Suprapubic skin (tissue), 4 donors: ENCODE measurements at places on chromosomes 1 and 21.

- DNase-seq = no peak
Measured at GRCh38 chr1:192951691-192952460, 107.3 kb downstream of the UCHL5 start.

- DNase-seq = no peak
Measured at GRCh38 chr1:109530457-109531087, 9.1 kb upstream of the GPR61 start.

DNA sequence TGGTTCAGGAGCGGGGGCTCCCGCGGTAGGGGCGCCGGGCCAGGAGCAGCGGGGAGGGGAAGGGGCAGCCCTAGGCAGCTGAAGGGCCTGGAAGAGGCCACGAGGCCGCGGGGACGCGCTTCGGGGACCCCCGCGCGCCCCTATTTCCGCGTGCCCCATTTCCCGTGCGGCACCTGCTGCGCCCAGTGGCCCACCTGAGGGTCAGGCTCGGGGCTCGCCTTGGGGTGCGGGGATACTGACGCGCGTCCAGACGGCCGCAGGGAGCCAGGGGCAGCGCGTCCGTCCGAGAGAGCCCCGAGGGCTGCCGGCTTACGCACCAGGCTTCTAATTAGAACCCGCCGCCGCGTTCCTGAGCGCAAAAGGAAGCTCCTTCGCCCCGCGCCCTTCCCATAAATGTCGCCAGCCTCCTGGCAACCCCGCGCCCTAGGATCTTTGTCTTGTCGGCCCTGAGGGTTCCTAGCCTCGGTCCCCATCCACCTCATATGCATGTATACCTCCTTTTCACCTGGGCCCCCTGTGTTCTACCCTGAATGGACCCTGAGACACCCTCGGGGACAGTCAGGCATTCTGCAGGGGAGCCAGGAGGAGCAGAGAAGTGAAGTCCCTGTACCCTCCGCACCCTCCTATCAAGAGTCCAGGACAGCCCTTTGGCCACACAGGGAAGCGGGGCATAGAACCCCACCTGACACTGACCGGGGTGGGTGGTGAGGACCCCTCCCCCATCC lies 1.8 kb downstream of the WNT3A start:
- DNase-seq = no peak

DNA sequence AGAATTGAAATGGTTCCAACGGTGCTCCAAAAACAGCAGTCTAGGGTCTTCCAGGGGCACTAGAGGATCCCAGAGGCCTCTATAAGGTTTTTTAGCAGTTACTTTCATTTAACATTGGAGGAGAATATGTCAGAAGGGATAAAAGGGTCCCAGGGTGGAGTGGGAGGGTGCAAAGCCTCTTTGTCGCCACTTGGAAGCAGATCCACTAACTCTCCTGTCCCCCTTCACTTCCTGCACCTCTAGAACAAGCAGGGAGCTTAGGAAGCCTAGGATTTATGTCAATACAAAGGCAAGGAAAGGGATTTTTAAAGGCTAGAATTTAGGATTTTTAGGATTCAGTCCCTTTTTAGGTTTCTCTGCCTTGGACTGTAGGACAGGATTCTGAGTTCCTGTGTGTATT lies 8.3 kb downstream of the PCP4L1 start:
- DNase-seq = no peak

- no peak for DNase-seq
Measured at GRCh38 chr1:181398544-181398943, 84.8 kb upstream of the CACNA1E start.

DNA sequence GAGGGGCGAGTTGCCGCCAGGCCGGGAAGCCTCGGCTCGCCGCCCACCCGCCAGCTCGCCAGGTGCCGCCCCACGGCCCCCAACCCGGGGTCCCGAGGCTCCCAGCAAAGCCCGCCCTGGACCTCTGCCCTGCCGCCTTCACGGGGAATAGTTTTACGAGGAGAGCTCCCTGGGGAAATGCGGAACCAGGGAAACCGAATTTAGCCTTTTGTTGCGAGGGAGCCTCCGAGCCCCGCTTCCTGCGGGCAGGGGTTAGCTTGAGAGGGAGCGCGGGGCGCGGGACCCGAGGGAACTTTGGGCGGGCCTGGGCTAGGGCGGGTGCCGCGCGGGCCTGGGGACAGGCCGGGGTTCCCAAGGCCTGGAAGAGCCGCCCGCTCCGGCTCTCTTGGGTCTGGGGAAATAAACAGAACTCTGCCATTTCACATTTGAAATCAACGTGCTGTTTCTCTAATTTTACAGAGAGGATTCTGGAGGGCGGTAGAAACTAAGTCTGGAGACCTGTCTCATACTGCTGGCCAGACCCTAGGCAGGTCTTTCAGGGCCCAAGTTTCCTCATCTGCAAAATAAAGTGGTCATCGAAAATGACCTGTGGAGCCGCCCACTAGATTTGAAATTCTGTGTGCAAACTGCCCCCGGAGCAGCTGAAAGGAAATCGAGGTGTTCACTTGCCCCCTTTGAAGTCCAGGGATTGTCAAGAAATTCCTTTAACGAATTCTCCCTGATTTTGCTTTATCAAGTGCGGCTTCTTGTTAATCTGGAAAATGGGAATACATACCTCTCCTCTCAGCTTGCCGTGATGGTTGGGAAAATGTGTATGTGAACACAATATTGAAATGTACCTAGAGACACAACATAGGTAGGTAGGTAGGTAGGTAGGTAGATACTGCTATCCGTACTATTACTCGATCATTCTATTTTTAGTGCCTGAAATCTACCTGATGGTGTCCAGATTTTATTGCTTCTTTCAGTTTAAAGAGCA lies 749 bp upstream of the GLUL start:
- DNase-seq = peak; percentile 84

- DNase-seq = no peak
Measured at GRCh38 chr21:36087362-36088138, 17.7 kb downstream of the CBR1 start.

DNA sequence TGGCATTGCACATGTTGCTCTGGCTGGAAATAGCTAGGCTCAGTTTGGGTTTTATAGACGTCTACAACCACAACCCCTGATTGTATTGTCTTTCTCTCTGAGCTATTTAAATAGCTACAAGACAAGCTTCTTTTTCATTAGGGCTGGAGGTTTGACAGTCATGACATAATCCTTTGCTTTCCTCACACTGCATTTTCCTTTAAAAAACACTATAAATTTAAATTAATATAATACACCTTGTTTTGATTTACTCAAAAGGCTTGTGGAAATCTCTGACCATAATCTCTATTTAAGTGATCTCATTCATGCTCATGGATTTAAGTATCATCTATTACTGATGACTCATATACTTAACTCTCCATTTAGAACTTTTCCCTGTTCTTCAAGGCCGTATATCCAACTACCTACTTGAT lies 50.4 kb upstream of the PTGFR start:
- no peak for DNase-seq

GRCh38 chr1:158978730-158979129 lies 31.0 kb upstream of the IFI16 start:
- DNase-seq = no peak

DNA sequence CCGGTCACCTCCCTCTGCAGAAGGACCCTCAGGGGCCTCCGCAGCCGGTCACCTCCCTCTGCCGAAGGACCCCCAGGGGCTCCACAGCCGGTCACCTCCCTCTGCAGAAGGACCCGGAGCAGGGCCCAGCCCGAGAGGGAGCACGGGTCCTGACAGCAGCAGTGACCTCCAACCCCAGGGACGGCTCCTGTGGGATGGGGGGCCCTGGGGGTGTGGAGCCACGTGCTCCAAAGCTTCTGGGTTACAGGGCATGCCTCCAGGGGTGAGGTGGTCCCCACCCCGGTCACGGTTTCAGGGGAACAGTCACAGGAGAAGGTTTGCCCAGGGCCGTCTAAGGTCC lies 40.3 kb downstream of the SLC19A1 start:
- DNase-seq = peak; percentile 53

- no peak for DNase-seq
Measured at GRCh38 chr1:4602462-4603294, 51.7 kb upstream of the AJAP1 start.

DNA sequence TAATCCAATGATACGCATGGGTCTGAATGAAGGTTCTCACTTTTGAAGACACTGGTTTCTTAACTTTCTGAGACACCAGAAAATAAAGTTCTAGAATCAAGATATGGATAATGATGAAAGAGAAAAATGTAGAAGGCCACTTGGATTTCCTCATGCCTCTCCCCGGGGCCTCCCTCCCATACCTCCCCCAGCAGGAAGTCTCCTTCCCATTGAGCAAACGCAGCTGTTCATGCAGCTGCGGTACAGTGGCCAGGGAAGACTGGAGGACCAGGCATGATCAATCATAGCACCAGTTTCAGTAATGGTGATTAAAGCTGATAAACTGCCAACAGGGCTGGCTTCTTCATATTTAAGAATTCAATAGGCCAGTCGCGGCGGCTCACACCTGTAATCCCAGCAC lies 10.9 kb upstream of the UBR4 start:
- no peak for DNase-seq

DNA sequence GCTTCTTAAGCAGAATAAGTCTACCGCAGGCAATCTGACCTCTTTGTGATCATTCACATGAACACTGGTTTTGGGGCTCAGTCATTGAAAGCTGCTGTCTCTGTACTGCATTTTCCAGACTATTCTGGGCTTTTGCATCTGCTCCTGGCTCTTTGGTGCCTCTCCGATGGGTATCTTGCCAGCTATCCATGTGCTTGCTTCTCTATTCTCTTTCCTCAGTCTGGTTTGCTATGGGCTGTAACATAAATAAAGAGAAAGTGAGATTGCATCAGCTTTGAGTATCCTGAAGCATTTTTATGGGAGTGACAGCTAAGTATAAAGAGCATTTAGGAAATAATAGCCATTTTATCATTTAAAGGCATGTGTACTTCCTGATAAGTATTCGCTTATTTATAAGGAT lies 70.7 kb downstream of the C1orf21 start:
- no peak for DNase-seq

GRCh38 chr1:218259800-218260199 lies 25.3 kb upstream of the RRP15 start:
- DNase-seq = no peak

DNA sequence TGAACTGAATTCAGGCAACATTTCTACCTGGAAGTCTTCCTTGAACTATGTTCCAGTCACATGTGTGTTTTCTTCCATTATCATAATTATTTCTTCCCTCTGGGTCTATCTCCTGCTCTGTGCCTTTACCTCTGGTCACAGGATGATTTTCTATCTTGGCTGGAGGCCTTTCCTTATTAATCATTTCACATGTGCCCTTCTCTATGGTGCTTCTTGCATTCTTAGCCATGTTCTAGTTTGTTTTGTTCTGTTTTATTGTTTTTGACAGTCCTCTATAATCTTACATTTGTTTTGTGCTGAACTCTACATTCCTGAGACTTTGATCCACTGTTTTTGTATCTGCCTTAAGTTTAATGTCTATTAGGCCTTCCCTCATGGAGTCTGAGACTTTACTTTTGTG lies 51.0 kb downstream of the SGIP1 start:
- no peak for DNase-seq

DNA sequence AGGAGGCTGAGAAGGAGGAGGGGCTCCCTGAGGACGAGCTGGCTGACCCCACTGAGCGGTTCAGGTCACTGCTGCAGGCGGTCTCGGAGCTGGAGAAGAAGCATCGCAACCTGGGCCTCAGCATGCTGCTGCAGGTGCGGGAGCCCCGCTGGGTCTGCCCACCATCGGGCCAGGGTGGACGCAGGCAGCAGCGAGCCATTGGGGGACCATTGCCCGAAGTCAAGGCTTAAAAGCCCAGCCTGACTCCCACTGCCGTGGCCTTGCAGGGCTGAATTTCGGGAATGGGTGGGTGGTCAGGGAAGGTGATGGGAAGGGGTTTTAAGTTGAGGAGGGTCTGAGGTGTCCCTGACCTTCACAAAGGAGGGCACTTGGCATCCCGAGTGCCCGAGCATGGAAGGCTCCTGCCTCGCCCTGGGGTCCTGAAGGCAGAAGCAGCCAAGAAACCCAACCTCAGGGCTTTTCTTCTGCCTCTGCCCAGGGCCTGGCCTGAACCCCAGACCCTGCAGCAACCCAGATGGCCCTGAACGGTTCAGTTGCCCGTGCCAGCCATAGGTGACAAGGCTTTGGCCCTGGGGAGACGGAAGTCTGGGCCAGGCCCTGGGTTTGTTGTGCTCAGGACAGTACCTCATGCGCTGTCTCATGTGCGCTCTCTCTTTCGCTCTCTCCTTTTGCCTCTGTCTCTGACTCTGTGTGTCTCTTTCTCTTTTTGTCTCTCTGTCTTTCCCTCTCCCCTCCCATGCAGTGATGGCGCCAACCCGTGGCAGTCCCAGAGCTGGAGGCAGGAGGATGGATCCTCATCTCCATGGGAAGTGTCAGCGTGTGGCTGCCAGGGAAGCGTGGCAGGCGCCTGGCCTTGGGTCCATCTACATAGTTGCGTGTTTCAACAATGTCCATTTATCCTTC lies 6.2 kb downstream of the RNF187 start:
- peak; percentile 48 for DNase-seq

- DNase-seq = no peak
Measured at GRCh38 chr1:66778266-66778665, 22.8 kb downstream of the INSL5 start.

- no peak for DNase-seq
Measured at GRCh38 chr1:67860776-67861175, 27.5 kb upstream of the GNG12 start.
